HEK293T (cell line): ENCODE measurements at places on chromosomes 11 and 22.

GRCh38 chr11:68756171-68756766, 4.9 kb upstream of the TESMIN start:
- DNase-seq, result no peak

DNA sequence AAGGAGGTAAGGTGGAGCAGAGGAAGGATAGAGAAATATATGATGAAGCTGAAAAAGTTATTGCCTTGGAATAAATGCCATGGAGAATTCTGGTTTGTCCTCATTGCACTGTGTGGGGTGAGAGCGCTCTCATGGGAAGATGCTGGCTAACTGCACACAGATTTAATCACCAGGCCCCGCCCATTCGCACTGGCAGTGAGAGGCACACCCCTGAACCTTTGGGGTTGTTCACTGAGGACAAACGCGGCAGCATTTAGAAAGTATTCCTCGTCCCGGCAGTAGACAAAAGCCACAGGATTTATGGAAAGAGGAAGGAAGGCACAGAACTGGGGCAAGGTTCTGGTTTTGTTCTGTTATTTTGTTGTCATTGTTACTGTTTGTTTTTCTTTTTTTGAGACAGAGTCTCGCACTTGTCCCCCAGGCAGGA, 70.2 kb downstream of the MED15 start:
- no peak for DNase-seq

DNA sequence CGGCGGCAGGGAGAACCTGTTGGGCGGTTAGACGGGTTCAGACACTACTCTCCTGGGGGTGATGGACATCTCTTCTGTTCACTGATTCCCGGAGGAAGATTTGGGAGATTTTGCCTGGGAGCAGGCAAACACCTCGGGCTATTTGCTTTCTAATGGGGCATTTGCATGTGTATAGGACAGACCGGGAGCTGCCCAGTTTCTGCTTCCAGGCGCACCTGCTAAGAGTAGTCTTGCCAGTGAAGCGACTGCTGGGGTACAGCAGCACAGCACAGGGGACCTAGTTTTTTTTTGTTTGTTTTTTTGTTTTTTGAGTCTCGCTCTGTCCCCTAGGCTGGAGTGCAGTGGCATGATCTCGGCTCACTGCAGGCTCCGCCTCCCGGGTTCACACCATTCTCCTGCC, 6.8 kb upstream of the H19 start:
- DNase-seq, result no peak

DNA sequence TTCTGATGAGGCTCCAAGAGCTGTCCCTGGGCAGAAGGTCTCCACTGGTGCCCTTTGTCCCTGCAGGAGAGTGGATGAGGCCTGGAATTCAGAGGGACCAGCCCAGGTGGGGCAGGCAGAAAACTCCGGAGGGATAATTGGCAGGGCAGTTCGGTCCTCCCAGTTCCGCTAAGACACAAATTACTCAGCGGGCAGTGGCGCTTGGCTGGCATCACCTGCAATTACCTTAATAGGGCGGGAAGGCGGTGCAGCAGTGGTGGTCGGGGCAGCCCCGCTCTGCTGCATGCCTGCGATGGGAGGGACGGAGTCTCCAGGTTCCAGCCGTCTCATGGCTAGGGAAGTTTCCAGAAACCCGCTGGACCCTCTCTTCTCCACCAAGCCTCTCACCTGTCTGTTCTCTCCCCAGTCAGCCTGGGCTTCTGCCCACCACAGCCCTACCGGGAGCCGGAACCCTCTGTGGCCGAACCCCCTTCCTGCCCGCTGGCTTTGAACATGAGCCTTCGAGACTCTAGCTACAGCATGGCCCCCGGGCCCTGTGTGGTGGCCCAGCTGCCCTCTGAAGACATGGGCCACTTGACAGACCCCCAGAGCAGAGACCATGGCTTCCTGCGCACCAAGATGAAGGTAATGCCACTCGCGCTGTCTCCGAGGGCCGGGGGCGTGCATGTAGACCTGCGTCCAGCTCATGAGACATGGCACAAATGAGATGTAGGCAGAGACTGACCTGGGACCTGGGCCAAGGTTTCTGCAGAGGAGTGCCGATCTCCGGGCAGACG, 7.0 kb downstream of the OVOL1 start:
- DNase-seq, result no peak

- DNase-seq, result peak; percentile 84
These were observed 69.4 kb downstream of the OSBP2 start for GRCh38 chr22:30763815-30764673.

- DNase-seq, result no peak
These were observed 36.6 kb downstream of the PARVG start for GRCh38 chr22:44217346-44217745.

- DNase-seq, result no peak
These were observed 11.9 kb upstream of the IL17RA start for GRCh38 chr22:17072877-17073276.
